GM12878 (cell line): ENCODE measurements at places on chromosomes 2 and 18. TPM values are rescaled to one million over a fixed set of nuclear protein-coding genes. Genes with fewer than 3 reads are reported as not detected.

CYP26B1 gene
- polyA plus RNA-seq, result not detected in 2 replicates

DOK6 gene
- 0.05 and 0.12 TPM in 2 replicates for polyA plus RNA-seq

MCFD2 gene
- 35.9 and 40.4 TPM in 2 replicates for polyA plus RNA-seq

RGPD8 gene
- polyA plus RNA-seq, result 4.2 and 4.3 TPM in 2 replicates
